Cerebellum (tissue), 4 donors: ENCODE measurements at places on chromosomes 3 and 15. TPM values are rescaled to one million over a fixed set of nuclear protein-coding genes. Genes with fewer than 3 reads are reported as not detected.

GRCh38 chr3:50554553-50554952 is 13.0 kb downstream of the C3orf18 start:
- DNase-seq = no peak

DNA sequence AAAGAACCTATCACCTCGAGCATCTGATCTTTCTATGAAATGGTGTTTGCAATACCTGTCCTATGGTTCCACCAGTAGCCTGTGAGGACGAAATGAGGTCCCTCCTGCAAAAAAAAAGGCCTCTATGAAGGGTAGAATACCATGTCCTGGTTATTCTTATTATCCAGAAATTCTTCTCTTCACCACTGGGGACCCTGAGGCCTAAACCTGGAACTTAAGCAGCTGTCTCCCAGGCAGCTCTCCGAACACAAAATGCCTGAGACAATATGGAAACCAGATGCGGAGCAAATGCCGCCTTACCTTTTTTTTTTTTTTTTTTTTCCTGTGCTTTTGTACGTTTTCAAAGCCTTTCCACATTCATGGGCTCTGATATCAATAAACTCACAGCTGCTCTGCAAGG is 62.1 kb upstream of the WNT5A start:
- no peak for DNase-seq

GRCh38 chr3:169498336-169498735 is 165.2 kb downstream of the MECOM start:
- DNase-seq = no peak

- DNase-seq = no peak
Measured at GRCh38 chr15:61050844-61051568, 178.1 kb downstream of the RORA start.

- no peak for DNase-seq
Measured at GRCh38 chr3:119562307-119562961, 3.0 kb upstream of the CD80 start.

DNA sequence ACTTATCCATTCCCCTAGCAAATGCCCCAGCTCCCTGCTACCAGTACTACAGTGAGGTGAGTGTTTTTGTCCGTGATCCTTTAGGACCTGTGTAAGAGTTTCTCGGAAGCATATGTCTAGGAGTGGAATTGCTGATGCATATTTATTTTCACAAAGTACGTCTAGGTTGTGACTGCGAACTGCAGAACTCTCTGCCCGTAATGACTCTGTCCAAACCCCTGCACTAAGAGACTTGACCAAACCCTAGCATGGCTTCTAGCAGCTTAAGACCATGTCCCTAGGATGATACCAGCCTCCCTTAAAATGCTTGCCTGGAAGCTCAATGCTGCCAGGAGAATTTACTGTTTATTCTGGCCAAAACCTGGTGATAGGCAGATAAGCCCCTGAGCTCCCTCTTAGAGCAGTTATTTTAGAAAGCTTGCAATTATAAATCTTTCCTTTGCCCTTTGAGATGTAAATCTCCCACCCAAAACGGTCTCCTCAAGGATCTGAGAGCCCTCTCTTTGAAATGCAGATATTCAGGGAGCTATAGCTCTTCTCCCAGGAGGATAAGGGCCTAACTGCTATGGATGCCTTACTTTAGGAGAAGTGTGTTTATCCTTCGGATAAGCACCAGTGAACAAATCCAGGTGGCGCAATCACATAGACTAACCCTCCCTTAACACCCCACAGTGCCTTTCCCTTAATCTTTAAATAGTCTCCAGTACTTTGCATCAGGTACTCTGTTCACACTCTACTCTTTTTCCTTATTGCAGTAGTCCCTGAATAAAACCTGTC is 14.7 kb upstream of the CA12 start:
- no peak for DNase-seq

DNA sequence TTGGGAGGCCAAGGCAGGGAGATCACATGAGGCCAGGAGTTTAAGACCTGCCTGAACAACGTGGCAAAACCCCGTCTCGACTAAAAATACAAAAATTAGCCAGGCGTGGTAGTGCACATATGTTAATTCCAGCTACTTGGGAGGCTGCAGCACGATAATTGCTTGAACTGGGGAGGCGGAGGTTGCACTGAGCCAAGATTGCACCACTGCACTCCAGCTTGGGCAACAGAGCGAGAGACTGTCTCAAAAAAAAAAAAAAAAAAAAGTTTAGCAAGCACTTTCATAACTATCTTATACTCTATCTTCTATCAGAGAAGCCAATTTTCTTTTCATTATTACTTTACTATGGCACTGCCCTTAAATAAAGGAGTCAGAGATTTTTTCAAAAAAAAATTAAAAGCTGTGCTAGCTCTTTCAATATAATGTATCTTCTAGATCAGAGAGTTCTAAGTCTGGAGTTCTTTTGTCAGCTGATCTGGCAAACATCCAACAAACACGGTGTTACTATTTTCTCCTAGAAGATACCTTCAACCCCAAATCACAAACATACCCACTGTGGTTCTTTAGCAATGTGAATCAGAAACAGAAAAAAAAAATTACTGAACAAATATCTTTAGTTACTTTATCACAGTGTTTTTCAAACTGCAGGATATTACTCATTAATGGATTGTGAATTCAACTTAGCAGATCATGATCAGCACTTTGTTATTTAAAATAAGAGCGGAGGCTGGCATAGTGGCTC is 3.0 kb downstream of the ZNF770 start:
- DNase-seq = no peak

DNA sequence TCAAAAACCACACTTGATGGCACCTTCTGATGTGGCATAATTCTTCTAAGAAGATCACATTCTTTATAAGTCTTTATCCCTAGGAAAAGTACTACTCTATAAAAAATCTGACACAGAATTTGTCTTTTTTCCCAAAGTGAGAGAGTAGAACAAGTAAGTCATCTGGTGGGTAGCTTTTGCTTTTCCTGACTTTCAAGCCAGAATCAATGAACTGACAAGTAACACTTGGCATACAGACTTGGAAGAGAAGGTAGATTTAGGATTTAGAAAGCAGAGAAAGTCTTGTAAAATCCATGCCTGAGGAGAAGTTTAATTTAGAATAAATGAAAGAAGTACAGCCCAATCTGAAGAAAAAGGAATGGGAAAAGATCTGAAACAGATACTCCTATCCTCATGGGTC is 66.6 kb upstream of the TUSC7 start:
- no peak for DNase-seq

GRCh38 chr3:20324664-20325478 is 138.9 kb upstream of the SGO1 start:
- no peak for DNase-seq

DNA sequence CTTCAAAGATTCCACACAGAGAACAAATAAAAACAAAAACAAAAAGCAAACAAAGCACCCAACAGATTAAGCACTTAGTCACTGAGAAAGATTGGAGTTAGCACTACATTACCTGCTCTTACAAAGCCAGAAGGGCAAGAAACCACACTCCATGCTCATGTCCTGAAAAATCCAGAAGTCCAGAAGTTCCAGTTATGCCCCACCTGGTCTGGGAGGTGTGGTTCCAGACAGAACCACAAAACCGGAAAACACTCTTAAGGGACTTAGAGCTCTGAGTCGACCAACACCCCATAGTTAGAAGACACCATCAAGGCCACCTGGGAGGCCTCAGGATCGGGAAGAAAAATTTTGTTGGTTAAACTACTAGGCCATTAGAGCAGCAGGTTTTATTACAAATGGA is 88.9 kb downstream of the TNIK start:
- DNase-seq = no peak

The SH3GL3 gene
- total RNA-seq = 23.7 TPM

The PLSCR5 gene
- not detected for total RNA-seq

The RPL35A gene
- total RNA-seq = 379 TPM

The C3orf70 gene
- total RNA-seq = 28.4 TPM

The HIGD2B gene
- total RNA-seq = not detected
